ENCODE measurements at places on chromosomes 11 and 22. TPM values are rescaled to one million over a fixed set of nuclear protein-coding genes. Genes with fewer than 3 reads are reported as not detected.

- no peak overlapping the region for H3K27ac ChIP-seq
- H3K27me3 ChIP-seq: no peaks in the 10 kb centered on the region
- DNase-seq: no peak
- no peaks in the 10 kb centered on the region for H3K36me3 ChIP-seq
Measured at GRCh38 chr11:85040166-85040565, 587.0 kb downstream of the DLG2 start.

- DNase-seq: no peak
- H3K4me3 ChIP-seq: no peak overlapping the region
- no peaks in the 10 kb centered on the region for H3K27me3 ChIP-seq
- peaks cover 12% of the 10 kb centered on the region for H3K36me3 ChIP-seq
- peaks cover 4% of the 10 kb centered on the region for H3K4me1 ChIP-seq
- peak overlapping the region; percentile 68 for H3K27ac ChIP-seq
Measured at GRCh38 chr11:73399636-73400035, 23.4 kb downstream of the RELT start.

GRCh38 chr11:68202165-68202564 is 10.9 kb downstream of the KMT5B start:
- no peak overlapping the region for H3K27ac ChIP-seq
- peaks cover 1% of the 10 kb centered on the region for H3K27me3 ChIP-seq
- no peaks in the 10 kb centered on the region for H3K36me3 ChIP-seq
- no peak overlapping the region for H3K4me3 ChIP-seq
- H3K4me1 ChIP-seq: peaks cover 20% of the 10 kb centered on the region

DNA sequence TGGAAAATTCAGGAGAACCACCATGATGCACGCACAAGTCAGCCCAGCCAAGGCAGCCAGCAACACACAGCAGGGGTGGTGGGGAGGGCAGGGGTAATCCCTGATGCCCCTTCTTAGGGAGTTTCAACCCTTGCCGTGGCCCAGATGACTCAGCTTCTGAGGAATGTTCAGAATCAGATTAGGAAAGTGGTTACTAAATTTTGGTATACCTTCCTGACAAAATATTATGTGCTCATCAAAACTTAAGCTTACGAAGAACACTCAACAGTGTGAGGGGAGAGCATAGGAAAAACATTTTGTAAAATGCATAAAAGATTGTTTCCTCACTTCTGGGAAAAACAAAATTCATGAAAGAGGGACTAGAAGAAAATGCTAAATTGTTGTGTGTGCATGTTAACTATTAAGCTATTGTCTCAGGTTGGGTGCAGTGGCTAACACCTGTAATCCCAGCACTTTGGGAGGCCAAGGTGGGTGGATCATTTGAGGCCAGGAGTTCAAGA is 32.1 kb downstream of the SERPIND1 start:
- peaks cover 26% of the 10 kb centered on the region for H3K36me3 ChIP-seq
- no peak overlapping the region for H3K27ac ChIP-seq
- H3K4me3 ChIP-seq: no peak overlapping the region
- H3K27me3 ChIP-seq: no peaks in the 10 kb centered on the region

GRCh38 chr22:25485626-25486545 is 78.6 kb upstream of the GRK3 start:
- no peaks in the 10 kb centered on the region for H3K27me3 ChIP-seq
- no peak overlapping the region for H3K4me3 ChIP-seq
- no peak for DNase-seq
- H3K4me1 ChIP-seq: peaks cover 35% of the 10 kb centered on the region

Gene MMP27
- not detected for total RNA-seq

Gene DNAJB7
- not detected for total RNA-seq

Gene STK33
- total RNA-seq: 2.2 TPM

Data from activated naive CD8-positive, alpha-beta T cell treated with anti-CD3 and anti-CD28 coated beads, Interleukin-2, amount 10 ng/mL, durations not matched to agents 7 days and 5 days (primary cell).